Activated CD8-positive, alpha-beta memory T cell treated with anti-CD3 and anti-CD28 coated beads for 1 hour (primary cell): ENCODE measurements at places on chromosomes 3 and 15.

DNA sequence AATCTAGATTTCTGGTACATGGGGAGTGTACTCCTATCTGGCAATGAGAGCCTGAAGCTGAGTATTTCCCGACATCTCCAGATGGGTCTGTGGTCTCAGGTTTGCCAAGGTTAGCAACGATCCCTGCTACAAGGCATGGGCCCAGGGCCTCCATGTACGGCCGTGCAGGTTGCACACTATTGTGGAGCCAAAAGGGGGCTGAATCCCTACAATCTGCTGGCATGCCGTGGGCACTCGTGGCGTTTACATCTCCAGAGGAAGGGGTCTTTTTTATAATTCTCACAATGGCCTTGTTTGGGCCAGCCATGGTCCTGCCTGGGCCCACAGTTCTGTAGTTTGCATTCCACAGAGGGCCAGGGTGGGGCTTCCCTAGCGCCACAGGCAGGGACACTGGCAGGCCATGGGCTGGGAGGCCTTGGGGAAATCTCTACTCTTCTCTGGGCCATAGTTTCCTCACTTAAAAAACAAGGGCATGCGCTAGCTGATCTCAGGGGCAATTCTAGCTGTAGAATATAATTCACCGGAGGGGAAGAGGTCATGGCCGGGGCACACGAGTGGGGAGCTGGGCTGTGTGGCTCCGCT, 68.9 kb upstream of the TLE3 start:
- DNase-seq, result no peak

DNA sequence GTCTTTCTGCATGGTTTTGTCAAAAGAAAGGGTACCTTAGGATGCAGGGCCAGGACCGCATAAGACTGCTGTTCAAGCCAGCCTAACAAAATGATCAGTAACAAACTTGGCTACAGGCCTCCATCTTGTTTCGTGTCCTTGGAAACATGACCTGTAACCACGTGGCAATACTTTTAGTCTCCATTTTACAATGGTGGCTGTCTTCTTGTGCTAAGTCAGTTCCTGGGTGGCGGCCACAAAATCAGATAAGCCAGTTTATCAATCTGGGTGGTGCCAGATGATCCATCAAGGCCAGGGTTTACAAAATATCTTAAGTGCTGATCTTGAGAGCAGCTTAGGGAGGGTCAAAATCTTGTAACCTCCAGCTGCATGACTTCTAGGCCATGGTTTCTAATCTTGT, 57.1 kb upstream of the GK5 start:
- DNase-seq, result no peak

GRCh38 chr3:193826159-193826795, 233.3 kb downstream of the OPA1 start:
- no peak for DNase-seq

DNA sequence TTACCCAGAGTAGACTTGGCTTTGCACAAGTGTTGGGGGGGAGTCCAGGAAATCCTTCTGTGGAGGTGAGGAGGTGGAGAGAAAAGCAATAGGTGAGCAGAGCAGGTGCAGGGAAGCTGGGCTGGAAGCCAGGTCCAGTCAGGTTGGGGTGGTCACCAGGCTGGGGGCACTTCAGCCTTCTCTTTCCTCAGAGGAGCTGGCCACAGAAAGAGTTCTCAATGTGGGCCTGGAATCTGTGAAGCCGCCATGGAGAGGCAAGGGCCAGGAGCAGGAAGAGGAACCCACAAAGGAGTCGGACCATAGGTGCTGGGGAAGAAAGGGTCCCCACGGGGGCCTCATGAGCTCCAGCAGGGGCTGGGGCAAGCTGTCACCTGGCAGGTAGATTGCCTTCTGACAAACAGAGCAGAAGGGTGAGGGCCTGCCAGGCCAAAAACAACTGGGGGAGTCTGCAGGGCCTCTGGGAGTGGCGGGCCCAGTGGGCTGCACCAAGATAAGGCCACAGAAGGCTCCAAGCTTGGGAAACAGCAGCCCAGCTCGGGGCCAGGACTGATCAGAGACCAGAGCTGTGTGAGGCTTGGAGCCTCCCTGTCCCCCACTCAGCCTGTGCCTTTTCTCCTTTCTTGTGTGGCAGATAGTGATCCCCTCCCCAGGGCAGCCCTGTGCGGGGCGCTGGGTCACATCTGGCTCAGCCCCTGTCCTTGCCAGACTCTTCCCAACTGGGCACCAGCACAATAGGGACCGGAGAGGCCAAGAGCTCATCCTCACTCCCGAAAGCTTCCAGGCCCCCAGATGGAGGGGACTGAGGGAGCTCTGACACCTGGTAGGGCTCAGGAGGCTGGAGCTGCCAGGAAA, 53.0 kb upstream of the FGD5 start:
- DNase-seq, result no peak

DNA sequence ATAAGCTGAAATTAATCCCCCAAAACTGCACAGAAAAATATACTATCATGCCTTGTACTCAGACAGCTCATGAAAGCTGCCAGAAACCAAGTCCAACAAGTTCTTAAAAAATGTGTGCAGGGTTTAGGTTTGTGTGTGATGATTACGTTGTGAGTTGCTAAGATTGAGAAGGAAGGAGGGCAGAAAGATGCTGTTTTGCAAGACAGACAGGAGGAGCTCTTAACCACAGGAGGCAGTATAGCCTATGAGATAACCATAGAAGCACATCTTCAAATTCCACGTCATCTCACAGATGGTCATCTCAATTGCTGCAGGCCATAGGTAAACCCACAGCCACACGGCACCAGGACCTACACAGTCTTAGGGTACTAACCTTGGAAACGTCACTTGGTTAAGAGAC, 191.9 kb downstream of the STT3B start:
- DNase-seq, result no peak

- DNase-seq, result no peak
Observed at GRCh38 chr3:66431494-66431893, 69.3 kb downstream of the LRIG1 start.

DNA sequence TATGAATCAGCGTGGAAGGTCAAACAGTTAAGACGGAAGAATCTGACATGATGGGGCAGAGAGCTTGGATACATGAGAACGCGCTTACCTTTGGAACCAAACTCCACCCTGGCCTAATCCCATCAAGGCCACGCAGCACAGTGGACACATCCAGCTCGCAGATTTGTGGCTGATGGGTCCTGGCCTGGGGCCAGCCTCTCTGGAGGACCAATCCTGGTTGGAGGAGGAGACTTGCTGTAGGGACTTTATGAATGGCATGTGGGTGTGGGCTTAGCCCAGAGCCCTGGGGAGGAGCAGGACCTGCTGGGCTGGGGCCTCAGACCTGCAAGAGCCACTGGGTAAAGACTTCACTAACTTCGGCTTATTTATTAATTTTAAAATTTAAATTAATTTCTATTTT, 73.4 kb upstream of the ANKRD34C start:
- DNase-seq, result no peak

GRCh38 chr15:66774001-66774814, 72.2 kb downstream of the SMAD6 start:
- DNase-seq, result peak; percentile 28

GRCh38 chr3:168467115-168467714, 371.5 kb upstream of the GOLIM4 start:
- no peak for DNase-seq

DNA sequence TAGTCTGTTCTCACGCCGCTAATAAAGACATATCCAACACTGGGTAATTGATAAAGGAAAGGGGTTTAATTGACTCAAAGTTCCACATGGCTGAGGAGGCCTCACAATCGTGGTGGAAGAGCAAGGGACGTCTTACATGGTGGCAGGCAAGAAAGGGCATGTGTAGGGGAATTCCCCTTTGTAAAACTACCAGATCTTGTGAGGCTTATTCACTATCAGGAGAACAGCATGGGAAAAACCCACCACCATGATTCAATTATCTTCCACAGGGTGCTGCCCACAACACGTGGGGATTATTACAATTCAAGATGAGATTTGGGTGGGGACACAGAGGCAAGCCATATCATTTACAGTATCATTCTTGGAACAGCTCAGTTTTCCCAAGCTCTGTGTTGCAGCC, 268.0 kb downstream of the SUCLG2 start:
- DNase-seq, result no peak

DNA sequence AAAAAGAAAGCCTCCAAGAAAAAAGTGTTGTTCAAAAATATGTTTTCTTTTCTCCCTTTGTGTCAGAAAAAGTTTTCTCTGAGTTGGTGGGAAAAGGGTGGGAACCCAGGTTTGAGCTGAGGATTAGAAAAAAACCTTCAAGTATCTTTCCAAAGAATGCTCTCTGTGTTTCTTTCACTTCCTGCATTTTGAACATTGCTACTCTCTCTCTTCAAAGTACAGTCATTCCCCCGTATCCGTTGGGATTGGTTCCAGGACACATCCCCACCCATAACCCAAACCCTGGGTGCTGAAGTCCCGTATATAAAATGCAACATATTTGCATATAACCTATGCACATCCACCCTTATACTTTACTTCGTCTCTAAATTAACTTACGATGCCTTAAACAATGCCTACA, 139.6 kb downstream of the TMCO5A start:
- DNase-seq, result no peak

GRCh38 chr15:27328186-27328585, 357.2 kb downstream of the GABRG3 start:
- DNase-seq, result no peak

DNA sequence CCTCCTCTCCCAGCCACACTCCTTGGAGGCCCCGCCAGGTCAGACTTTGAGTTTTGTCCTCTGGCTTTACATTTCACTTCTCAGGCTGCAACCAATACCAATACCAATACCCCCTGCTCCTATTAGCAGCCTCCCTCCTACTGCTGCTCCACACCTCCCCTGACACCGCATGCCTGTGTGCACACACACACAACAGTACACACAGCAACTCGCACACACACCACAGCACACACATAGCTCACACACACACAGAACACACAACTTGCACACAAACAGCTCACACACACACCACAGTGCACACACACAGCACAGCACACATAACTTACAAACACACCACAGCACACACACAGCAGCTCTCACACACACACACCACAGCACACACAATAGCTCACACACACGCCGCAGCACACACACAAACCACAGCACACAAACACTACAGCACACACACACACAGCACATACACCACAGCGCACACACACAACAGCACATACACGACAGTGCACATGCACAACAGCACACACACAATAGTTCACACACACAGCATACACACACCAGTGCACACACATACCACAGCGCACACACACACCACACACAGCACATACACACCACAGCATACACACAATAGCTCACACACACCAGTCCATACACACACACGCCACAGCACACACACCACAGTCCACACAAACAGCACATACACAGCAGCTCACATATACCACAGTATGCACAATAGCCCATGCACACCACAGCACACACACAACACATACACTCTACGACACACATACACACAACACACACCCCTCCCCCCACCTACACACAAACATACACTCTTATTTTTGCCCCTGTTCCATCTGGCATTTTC, 204.7 kb downstream of the UACA start:
- DNase-seq, result no peak

- DNase-seq, result no peak
Observed at GRCh38 chr3:56320883-56321282, 147.4 kb downstream of the ERC2 start.

GRCh38 chr3:53075743-53076140, 29.9 kb upstream of the SFMBT1 start:
- DNase-seq, result no peak

DNA sequence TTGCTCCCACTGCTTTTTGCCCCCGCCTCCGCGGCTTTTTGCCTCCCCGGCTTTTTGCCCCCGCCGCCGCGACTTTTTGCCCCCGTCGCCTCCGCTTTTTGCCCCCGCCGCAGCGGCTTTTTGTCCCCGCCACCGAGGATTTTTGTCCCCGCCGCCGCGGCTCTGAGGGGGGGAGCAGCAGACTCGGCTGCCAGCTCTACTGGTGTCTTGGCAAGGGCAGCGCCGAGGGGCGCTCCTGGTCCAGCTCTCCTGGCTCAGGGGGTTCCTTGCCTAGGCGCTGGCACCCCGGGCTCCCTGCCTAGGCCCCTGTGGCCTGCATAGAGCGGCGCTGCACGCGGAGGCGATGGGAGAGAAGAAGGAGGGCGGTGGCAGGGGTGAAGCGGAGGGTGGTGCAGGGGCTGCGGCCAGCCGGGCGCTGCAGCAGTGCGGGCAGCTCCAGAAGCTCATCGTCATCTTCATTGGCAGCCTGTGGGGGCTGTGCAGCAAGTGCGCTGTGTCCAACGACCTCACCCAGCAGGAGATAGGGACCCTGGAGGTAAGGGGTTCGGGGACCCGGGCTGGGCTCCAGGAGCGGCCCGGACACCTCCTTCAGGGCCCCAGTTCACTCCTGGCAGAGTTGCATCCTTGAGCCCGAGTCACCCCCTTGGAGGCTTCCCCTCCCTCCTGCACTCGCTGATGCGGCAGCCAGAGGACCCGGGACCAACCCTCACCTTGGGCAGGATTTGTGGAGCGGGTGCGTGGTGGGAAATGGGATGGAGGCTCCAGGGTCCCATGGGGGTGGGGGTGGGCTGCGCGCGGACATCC, 642.4 kb downstream of the GOLGA6L6 start:
- no peak for DNase-seq

DNA sequence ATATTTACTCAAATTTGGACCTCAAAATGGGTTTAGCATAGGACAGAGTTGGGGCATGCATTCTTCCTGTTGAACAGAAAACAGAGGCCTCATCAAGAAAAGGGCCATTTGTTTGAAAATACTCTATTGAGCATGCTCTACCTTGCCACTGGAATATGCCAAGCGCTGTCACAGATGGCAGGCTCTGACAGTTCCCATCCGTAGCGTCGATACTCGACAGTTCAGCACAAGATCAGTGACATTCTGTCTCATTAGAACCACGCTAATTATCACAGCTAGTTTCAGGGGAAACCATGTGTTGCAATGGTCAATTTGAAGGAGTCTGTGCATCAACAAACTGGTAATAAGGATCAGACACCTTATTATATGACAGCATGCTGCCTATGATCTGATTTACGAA, 54.5 kb downstream of the SATB1 start:
- no peak for DNase-seq

GRCh38 chr15:71526060-71526820, 284.1 kb upstream of the NR2E3 start:
- no peak for DNase-seq

GRCh38 chr15:68704496-68705021, 116.1 kb downstream of the ANP32A start:
- DNase-seq, result no peak

DNA sequence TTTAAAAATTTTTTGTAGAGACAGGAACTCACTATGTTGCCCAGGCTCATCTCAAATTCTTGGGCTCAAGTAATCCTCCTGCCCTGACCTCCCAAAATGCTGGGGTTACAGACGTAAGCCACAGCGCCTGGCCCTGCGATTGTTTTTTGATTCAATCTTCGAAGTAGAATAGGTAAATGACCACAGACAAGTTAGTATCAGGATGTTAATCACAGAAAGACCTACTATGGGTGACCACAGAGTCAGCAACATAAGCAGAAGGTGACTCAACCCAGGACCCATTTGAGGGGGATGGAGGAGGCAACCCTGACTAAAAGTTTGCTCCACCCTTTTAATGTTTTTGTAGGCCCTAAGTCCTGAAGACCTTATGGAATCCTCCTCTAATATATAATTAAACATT, 10.0 kb upstream of the USP3 start:
- no peak for DNase-seq

- DNase-seq, result no peak
Observed at GRCh38 chr15:60389261-60390077, 8.3 kb downstream of the ANXA2 start.

GRCh38 chr3:28841441-28841840, 439.4 kb upstream of the RBMS3 start:
- no peak for DNase-seq

- no peak for DNase-seq
Observed at GRCh38 chr3:46966811-46967210, 9.7 kb downstream of the CCDC12 start.

GRCh38 chr3:37498126-37499039, 324.0 kb upstream of the LRRFIP2 start:
- no peak for DNase-seq
